Urinary bladder (tissue), 4 donors: ENCODE measurements at places on chromosomes 6 and 20. TPM values are rescaled to one million over a fixed set of nuclear protein-coding genes. Genes with fewer than 3 reads are reported as not detected.

- no peak for DNase-seq
These were observed 19.9 kb downstream of the PXT1 start for GRCh38 chr6:36422714-36423100.

DNA sequence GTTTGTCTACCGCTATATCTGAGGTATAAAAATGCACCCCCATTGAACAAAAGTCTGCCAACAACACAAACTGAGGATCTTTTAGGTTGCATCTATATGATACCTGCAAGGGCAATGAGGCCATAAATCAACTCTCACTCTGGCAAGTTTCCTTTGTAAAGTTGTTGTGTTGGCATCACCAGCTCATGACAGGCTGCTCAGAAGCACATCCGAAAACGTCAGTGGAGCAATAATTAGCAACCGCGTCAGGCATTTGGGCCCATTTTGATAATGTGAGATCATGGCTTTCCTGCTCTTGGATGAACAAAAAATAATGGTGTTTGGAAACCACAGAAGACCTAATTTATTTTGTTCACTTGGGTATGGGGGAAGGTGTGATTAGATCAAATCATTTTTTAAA, 12.0 kb upstream of the SLC22A3 start:
- DNase-seq: no peak

DNA sequence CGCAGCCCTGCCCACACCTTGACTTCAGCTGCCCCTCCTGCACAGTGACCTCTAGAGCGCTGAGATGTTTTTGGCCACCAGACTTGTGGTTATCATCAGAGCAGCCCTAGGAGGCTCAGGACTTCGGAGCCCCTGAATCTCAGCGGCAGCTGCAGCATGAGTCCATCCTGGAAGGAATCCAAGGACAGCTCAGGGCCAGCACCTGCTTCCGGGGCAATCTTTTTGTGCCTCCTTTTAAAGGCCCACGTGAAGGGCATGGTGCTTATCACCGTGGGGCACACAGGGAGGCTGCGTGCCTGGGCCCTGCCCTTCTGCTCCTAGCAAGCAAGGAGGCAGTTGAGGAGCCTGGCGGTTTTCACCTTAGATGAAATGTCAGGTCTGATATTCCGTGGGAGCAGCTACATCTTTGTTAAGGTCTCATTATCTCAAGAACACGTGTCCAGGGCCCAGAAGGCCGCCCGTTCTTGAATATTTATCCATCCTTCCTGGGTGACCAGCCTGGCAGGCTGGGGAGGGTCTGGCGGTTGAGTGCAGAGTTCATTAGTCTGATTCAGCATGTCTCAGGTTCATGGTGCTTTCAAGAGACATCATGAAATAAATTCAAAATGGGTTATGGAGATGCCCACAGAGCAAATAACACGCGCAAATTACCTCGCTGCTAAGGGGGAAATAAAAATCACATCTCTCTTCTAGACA, 392.4 kb downstream of the TAF4 start:
- no peak for DNase-seq

Gene JPH2
- total RNA-seq: 40.5 TPM

- no peak for DNase-seq
These were observed 94.4 kb downstream of the LAMP5 start for GRCh38 chr20:9608639-9609340.

Gene C20orf141
- not detected for total RNA-seq

Gene FAM209A
- not detected for total RNA-seq

DNA sequence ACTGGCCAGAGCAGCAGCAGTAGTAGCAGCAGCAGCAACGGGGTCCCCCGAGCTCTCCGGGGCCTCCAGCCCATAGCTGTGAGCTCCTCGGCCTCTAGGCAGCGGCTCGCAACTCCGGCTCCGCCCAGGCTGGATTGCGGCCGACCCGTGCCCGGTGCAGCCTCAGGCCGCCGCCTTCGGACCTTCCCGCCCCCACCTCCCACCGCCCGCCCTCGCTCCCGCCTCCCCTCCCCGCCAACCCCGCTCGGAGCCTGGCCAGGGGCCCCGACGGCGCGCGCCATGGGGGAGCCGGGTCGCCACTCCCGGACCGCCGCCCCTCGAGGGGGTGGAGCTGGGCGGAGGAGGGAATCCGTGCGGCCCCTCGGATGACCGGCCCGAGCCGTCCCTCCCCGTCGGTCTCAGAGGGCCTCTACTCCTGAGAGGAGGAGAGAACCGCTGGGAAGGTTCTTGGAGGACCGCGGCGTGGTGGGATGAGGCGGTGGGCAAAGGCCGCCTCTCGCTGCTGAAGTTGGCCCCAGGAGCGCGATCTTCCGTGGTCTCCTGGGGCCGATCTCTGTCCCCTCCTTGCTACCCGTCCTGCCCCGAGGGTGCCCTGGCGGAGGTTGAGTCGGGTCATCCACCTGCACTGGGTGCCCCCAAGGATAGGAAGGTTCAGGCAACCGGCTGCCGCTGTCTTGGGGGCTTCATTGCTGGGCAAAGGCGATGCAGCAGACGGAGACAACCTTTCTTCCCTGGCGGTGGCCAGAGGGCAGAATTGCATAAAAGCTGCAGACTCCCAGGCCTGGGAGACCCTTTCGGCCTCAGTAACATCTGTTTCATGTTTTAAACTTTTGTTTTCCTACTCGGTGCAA, at the start of gene ADAM33:
Gene ADAM33 (minus strand): TSS at position 80 of the 851 bp plus-strand sequence. CDS start 6 bp downstream, at position 74.
- DNase-seq: no peak

DNA sequence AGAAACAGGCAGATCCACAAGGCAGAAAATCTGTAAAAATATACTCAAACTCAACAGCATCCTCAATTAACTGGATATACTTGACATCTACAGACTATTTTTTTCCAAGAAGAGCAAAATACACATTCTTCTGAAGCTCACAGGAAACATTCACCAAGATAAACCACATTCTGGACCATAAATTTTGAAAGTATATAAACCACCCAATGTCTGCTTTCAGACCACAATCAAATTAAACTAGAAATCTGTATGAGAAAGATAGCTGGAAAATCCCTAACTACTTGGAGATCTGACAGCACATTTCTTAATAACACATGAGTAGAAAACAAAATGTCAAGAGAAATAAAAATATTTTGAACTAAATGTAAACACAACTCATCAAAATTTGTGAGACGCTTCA, 195.5 kb downstream of the ERMARD start:
- no peak for DNase-seq

DNA sequence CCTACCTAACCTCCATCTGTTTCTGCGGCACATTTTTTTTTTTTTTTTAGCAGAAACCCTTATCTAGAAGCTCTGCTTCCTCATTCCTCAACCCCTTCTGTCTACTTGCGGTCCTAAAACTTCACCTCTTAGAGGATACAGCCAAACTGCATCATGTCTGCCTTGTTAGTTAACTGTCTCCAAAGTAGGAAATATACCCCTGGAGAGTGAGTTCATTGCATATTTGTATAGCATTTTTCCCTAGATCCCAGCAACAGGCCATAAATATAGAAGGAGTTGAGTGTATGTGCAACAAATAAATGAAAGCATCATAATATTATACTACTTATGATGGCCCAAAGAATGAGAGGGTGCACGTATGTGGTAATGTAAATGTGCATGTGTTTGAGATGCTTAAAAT, 1288.6 kb upstream of the GJE1 start:
- DNase-seq: no peak

DNA sequence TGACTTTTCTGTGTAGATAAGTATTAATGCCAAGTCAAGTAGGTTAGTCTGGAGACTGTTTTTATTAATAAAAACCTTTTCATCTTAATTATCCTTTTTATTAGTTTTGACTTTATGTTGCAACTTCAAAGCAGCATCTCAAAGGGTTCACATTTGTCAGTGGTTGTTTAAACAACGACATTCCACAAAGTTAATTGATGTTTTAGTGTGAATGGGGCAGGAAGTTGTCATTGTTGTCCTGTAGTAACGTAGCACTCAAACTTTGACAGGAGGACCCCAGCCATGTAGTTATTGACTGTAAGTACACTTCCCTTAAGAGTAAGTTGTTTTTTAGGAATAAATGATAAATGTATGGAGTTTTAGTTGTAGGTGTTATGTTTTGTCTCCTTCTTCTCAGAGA, 11.3 kb downstream of the SLC16A10 start:
- no peak for DNase-seq

DNA sequence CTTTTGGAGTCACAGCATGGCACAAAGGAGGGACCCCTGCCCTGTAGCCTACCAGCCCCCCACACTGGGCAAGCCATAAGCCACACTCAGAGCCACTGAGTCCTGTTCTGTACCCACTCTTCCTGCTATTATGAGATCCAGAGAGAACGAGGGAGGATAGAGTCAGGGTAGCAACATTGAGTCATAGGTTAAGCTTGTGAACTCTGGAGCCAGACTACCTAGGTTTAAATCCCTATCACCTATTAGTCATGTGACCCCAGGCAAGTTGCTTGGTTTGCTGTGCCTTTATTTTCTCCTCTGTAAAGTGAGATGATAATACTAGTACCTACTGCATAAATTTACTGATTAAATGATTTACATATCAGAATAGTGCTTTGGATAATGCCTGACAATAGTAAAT, 540 bp downstream of the CNBD2 start:
- DNase-seq: no peak

DNA sequence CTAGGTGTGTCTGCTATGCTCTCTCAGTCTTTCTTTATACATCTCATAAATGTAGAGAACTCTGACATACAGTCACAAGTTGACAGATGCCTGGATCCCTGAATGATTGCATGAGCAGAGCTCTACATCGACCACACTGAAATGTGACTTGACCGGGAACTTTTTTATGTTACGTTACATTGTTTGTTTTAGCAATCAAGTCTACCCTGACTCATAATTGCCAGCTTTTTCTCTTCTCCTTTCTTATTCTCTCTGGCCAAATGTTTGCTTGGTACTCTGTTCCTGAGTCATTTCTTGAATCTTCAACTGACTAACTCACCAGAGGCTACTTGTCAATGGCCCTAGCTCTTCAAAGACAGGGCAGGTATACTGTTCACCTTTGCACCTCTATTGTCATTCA, 213.6 kb upstream of the DTNBP1 start:
- no peak for DNase-seq

- no peak for DNase-seq
These were observed 14.2 kb upstream of the PREX1 start for GRCh38 chr20:48841875-48842529.

DNA sequence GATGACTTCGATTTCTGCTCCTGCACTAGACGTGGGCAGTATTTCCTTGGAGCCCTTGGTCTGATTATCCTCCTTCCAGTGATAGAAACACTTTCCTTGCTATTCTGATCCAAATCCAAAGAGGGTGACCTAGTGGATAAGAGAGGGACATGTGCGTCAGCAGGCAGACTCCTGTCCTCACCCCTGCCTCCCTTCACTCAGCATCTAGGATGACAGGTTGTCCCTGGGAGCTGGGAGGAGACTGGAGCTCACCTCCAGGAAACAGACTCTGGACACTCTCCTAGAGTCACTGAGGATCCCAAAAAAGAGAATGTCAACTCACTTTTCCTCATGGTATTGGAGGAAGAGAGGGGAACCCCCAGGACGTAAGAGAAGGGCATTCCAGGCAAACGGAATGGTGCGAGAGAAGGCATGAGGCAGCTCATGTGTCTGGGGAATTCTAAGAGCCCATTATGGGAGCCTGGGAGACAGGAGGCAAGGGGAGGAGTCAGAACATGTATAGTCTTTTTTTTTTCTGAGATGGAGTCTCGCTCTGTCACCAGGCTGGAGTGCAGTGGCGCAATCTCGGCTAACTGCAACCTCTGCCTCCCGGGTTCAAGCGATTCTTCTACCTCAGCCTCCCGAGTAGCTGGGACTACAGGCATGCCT, 2.2 kb downstream of the C20orf173 start:
- no peak for DNase-seq

Gene RBM24
- 18.1 TPM for total RNA-seq

Gene CLVS2
- total RNA-seq: 2.1 TPM

GRCh38 chr6:64221776-64222175, 586.2 kb downstream of the PHF3 start:
- no peak for DNase-seq

DNA sequence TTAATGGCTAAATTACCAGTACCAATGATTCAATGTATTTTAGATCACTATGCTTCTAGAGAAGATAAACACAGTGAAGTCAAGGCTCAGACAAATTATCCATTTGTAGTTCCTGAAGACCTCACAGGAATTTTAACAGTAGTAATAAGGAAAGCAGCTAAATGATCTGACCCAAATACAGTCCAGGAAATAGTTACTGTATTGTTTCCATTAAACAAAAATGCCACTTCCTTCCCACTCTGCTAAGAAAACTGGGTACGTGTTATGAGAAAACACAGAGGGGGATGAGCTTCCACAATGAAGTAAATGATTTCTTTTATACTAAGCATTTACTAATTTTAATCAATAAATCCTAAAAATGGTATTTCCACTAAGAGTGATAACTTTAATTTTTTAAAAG, 127.9 kb downstream of the CDK19 start:
- no peak for DNase-seq

- DNase-seq: no peak
These were observed 2.6 kb downstream of the EPHA7 start for GRCh38 chr6:93416571-93417420.

GRCh38 chr6:154805288-154805911, 72.2 kb downstream of the SCAF8 start:
- DNase-seq: peak; percentile 11

GRCh38 chr6:6317386-6317785, 3.1 kb downstream of the F13A1 start:
- no peak for DNase-seq

DNA sequence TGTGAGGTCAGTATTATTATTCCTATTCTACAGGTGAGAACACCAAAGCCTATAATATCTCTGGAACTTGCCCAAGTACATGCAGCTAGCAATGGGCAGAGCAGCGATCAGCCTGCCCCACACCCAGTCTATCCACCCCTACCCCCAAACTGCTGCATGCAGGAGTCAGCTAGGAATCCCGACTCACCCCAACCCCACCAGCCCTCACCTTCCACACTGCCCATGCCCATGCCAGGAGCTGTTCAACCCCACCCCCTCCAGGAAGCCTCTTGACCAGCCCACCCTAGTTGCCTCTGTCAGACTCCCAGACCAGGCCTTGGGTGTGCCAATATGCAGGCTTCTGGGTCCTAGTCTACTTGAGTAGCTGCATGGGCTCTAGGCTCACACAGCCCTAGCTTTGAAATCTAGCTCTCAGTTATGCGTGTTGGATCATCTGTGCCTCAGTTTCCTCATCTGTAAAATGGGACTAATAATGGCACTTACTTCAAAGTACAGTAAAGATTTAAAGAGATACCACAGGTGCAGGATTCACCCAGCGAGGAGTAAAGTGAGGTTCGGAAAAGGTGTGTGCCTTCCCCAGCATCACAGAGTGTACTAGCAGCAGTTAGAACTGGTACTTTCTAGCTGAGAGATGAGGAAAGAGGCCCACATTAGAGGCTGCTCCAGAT, 173.2 kb downstream of the VEGFA start:
- no peak for DNase-seq
